Naive thymus-derived CD8-positive, alpha-beta T cell (primary cell): ENCODE measurements at places on chromosomes 6 and 20.

- no peak for DNase-seq
Measured at GRCh38 chr20:22496817-22497216, 87.6 kb downstream of the FOXA2 start.

- peak; percentile 41 for DNase-seq
Measured at GRCh38 chr6:144581812-144582537, 296.8 kb downstream of the UTRN start.

GRCh38 chr6:98944598-98945081 lies 3.1 kb downstream of the FBXL4 start:
- no peak for DNase-seq

DNA sequence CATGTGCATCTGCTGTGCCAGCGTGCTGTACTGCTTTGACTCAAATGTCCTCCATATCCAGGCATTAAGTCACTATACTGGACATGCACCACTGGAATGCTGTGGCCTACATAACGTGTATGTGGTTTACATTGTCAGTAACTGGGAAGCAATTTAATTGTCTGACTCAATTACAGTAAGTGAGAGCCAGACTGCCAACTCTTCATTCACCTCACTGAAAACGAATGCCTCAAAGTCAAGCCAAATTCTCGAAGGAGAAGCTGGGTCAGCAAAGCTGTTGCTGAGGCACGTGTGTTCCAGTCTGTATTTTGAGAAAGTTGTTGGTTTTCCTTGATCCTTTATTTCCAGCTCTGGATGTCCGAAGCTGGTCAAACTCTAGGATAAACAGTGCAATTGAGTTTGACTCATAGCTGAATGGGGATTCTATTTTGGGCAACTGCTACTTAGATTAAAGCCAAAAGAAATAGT lies 534.3 kb downstream of the COL12A1 start:
- DNase-seq, result no peak

DNA sequence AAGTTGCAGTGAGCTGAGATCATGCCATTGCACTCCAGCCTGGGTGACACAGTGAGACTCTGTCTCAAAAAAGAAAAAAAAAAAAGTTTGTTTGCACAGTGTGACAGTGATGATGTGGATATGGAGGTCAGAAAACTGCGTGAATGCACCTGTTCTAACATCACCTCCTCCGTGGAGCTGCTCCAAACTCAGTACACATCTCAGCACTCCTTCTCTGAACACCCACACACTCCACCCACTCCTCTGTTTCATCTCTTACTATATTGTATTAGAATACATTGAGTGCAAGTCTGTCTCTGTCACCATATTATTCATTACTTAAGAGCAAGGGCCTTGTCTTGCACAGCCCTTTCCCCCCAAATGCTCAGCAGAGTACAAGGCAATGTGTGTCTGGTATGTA lies 51.5 kb upstream of the ENPP4 start:
- DNase-seq, result no peak

- DNase-seq, result no peak
Measured at GRCh38 chr20:11573507-11573906, 344.2 kb upstream of the BTBD3 start.

GRCh38 chr6:137224799-137225198 lies 5.6 kb upstream of the IFNGR1 start:
- no peak for DNase-seq

GRCh38 chr20:33086052-33086722 lies 6.7 kb downstream of the BPIFB4 start:
- no peak for DNase-seq

GRCh38 chr6:34606477-34607265 lies 50.5 kb upstream of the SPDEF start:
- no peak for DNase-seq

DNA sequence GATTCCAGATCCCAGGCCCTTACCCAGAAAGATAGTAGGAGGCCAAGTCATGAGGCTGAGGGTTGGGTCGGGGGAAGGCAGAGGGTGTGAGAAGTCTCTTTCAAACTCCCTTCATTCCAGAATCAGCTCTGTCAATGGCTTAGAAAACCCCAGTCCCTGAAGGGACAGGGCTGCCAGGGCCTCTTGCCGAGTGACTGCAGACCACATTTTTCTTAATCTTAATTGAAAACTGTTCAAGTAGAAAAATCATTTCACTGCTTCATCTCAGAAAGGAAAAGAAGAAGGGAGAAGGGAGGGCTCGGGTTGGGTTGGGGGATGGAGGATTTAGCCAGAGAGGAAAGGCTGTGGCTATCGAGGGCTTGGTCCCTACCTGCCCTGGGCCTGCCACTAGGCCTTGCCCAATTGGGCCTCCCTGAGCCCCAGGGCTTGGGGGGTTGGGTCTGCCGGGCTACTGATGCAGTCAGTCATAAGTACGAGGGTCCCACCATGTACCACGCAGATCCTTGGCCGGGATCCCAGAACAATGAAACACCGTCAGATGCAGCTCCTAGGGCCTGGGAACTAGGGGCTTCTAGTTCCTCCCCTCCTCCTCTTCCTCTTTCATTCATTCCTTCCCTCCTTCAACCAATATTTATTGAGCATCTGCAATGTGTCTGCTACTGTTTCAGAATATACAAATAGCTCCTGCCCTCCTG lies 44.0 kb upstream of the CTNNBL1 start:
- no peak for DNase-seq

DNA sequence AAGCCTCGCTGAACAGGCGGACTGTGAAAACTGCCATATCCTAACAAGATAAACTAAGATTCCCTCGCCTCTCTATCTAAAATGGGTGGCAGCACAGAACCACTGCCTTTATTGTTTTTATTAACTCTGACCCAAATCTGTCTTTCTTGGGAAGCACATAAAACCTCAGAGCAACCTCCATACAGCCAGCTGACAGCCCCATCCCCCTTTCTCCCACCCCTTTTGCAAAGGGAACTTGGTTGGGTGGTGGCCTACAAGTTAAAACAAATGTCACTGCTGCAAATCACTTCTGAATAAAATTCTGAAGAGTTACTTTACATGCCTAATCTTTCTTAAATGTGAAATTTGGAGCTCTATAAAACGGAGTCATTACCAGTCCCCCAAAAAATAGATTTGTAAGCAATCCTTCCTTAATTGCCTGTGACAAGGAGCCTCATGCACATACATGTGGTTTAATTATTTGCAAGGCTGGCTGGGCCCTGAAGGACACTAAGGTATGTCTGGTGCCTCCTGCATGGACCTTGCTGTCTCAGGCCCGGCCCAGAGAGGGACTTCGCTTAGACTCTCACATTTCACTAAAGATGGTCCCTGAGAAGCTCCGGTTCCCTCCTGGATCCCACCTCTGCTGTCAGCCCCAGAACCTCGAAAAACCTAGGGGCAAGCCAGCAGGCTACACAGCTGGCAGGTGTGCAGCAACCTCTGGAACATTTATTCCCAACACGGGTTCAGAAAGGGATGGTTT lies 21.7 kb downstream of the PXDC1 start:
- DNase-seq, result no peak

GRCh38 chr6:70763754-70764510 lies 96.2 kb downstream of the SMAP1 start:
- DNase-seq, result no peak

GRCh38 chr20:59040667-59041066 lies 1.9 kb downstream of the PRELID3B start:
- no peak for DNase-seq

- DNase-seq, result no peak
Measured at GRCh38 chr6:168415993-168416530, 24.9 kb upstream of the SMOC2 start.

- DNase-seq, result no peak
Measured at GRCh38 chr6:6284221-6284966, 36.1 kb downstream of the F13A1 start.

DNA sequence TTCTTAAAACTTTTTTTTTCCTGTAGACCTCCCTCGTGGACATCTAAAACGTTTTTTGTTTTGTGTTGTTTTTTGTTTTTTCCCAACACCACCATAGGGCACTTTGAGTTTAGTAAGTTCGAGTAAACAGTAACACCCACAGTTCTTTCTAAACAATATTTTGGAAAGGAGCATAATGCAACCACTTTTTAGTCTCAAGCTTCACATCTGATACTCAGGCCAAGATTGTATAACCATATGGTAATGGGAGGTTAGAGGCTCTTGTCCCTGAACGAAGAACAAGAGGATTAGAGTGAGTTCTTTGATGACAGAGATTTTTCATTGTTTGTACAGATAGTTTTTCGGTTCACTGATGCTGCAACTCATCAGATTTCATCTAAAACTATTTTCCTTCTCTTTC lies 144.6 kb downstream of the MTHFD1L start:
- no peak for DNase-seq

DNA sequence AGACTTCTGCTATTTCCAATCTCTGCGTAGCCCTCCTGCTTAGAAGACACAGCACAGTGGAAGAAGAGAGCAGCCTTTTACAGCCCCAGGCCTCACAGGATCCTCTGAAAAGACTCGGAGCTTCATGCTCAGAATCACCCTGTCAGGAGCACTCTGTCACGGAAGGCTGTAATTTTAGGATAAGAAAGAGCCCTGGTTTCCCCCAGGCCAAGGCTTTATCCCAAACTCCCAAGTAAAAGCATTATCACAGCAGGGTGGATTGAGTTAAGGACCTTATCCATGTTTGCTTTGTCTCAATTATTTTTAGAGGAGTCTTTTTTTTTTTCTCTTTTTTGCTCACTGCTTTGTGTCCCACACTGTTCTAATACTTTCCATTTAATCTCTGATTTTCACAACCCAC lies 39.2 kb downstream of the ANKS1A start:
- DNase-seq, result no peak

DNA sequence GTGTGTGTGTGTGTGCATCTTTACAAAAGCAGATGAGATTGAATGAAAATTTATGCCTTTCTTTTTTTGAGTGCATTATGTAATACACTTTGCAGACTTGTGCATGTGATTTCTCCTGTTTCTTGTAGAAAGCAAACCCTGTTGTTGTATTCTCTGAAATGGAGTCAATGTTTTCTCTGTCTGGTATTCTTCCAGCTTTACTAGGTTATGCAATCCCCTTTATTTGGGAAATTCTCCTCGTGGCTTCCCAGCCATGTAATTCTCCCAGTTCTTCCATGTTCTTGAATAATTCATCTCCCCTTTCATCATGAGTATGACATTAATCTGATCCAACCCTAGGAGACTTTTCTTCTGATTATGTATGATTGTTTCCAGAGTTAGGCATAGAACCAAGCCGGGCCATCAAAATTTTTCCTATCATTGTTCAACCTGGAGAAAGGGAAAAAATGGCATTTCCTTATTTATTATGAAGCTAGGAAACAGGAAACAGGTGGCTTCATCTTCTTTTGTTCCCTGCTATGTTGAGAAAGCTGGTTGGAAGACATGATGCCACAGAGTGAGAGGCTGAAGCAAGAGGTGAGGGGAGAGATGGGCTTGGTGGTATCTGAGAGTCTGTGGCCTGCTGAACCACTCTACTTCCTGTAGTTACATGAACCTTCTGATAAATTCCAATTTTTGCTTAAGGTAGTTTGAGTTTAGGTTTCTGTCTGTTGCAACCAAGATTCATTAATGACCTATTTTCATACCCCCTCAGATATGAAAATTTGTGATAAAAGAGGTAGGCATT lies 68.8 kb downstream of the PRL start:
- no peak for DNase-seq

DNA sequence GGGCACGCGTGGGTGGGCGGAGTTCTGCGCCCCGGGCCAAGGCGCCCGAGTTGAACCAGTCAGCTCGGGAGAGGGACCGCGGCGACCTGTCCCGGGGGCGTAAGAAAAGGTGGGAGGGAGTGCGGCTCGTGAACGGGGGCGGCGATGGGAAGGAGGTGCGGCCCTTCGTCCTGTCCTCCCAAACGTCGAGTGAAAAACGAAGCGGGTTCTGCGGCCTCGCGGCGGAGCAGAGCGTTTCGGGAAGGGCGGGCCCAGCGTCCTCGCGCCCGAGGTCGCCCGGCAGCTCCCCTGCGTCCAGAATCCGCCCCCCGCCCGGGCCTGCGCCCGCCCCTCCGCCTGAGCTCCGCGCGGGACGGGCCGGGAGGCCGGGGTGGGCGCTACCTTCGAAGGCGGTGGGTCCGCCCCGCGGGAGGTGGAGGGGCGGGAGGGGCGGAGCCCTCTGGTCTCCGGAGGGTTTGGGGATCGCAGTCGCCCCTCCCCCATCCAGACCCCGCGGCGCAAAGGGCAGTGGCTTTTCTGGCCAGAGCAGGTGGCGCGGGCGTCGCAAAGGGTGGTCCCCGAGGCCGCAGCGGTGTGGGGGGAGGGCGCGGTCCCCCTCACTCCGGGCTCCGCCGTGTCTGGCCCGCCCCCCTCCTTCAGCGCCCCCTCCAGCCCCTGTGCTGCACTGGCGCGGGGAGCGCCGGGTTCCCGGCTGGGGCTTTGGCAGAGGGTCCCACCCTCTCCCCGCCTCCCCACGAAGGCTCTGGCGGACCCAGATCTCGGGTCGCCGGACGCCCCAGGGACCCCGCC lies 838 bp downstream of the STMN3 start:
- peak; percentile 57 for DNase-seq
